Stimulated activated CD8-positive, alpha-beta memory T cell treated with anti-CD3 and anti-CD28 coated beads, Interleukin-4, amount 100 ng/mL, for 1 hour (primary cell): ENCODE measurements at places on chromosomes 5 and 9.

DNA sequence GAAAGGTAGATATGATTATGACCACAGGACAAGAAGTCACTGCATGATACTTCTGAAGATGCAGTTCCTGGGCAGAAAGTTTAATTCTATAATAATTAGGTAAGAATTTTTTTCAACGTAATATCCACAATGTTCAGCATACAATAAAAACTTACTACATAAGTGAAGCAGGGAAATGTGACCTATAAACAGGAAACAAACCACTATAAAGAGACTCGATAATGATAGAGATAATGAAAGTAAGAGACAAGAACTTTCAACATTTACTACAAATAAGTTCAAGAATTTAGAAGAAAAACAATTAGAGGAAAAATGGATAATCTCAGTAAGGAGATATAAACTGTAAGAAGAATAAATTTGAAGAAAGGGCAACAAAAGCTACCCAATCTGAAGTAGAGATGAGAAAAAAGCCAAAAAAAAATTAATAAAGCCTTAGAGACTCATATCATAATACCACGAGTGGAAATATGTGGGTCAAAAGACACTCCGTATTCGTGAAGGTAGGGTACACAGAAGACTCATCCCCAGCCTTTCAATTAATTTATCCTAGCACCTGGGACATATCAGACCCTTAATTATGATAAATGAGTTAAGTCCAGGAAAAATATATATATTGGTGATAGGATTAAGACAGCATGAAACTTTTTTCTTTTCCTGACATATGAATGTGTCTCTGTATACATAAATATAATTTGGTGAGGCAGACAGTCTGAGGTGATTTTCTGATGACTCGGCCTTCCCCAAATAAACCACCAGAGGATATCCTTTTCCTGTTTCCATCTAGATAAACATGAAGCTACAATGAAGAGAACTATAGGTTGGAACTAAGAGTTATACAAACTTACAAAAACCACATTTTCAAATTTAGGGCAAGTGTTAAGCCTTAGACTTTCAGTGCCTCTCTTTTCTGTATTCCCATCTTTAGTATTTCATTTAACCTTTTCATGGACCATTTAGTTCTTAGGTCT lies 120.4 kb downstream of the RAPGEF6 start:
- DNase-seq, result no peak

GRCh38 chr9:20984506-20984905 lies 46.9 kb downstream of the HACD4 start:
- DNase-seq, result no peak

- DNase-seq, result no peak
Observed at GRCh38 chr9:108142504-108143201, 653.1 kb upstream of the KLF4 start.

GRCh38 chr9:99058964-99059921 lies 45.7 kb upstream of the TGFBR1 start:
- no peak for DNase-seq

GRCh38 chr5:113274836-113275414 lies 159.9 kb downstream of the TSSK1B start:
- DNase-seq, result no peak

GRCh38 chr9:23123048-23123632 lies 676.5 kb downstream of the DMRTA1 start:
- no peak for DNase-seq

DNA sequence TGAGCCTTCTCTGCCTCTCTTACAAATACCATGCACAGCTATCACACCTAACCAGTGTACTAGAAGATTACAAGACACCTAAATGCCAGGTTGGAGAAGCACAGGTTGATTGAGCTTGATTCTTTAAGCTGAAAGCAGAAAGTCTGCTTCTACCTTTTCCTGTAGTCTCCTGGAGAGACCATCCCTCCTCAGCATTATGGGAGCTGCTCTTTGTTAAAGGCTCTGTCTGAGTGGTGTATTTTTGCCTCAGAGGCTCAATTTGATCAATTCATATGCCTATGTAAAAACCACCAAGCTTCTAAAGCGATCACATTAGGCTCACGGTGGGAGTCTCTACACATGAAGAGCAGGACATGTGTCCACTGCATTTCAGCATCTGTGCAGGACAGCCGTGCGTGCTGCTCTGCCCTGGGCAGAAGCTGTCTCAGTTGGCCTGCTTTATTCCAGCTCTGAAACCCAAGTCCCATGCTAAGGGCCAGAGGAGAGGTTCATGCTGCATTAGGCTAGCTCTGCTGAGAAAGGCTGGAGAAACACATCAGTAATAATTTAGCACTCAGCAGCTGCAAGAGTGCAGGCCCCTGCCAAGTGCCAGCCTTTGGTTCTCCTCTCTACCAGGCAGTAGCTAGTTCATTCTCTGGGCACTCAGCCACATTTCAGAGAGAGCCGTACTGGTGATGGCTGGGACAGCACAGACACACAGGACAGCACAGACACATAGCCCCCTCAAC lies 41.7 kb downstream of the TMEM167A start:
- DNase-seq, result no peak

GRCh38 chr9:127398715-127399400 lies 1.9 kb downstream of the SLC2A8 start:
- no peak for DNase-seq
